ENCODE measurements at places on chromosomes 6 and 20.

GRCh38 chr6:142183351-142183750, 36.3 kb downstream of the VTA1 start:
- no peak for DNase-seq

- DNase-seq = no peak
These were observed 14.3 kb downstream of the ZBP1 start for GRCh38 chr20:57605878-57606277.

DNA sequence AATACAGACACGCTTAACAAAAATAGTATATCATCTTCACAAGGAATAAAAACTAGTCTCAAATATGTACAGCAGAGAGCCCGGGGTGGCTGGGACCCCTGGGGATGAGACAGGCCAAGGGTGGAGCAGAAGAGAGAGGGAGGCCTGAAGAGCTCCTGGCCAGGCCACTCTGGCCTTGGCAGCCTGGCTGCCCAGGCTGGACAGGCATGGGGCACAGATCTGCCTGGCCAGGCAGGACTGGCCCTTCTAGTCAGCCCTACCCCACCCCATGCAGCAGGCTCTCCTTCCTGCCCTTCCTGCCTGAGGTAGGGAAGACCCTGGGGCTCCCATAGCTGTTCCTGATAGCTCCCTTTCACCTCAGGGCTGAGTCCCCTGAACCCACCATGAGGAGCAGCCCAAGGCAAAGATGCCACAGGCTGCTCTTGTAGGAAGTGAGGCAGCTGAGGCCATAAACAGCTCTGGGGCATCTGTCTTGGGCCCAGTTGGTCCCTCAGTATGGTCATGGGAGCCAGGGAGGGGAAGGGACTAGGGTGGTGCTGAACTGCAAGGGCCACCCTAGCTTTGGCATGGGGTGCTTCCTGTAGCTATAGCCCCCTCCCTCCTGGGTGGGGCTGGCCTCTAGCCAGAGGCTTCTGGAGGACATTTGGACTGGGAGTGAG, 27.1 kb downstream of the COX4I2 start:
- DNase-seq = no peak

- DNase-seq = no peak
These were observed at the start of gene KCNQ5 for GRCh38 chr6:72621291-72622093. Gene KCNQ5, plus strand, starts transcription at chr6:72622064.

DNA sequence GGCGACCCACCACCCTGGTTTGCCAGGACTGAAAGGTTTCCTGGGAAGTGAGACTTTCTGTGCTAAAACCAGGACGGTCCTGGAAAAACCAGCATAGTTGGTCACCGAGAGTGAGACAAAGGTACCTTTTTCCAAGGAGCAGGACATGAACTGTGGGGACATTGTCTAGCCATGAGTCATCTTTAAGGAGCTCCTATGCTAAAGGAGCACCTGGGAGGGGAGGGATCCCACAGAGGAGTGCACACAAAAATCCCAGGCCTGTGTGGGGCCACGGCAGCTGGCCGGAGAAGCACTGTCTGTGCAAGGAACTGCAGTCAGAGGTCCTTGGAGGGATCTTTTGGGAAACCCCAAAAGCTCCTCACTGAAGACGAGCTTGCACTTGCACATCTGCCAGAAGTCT, 109.1 kb upstream of the PLEKHG1 start:
- peak; percentile 80 for DNase-seq

DNA sequence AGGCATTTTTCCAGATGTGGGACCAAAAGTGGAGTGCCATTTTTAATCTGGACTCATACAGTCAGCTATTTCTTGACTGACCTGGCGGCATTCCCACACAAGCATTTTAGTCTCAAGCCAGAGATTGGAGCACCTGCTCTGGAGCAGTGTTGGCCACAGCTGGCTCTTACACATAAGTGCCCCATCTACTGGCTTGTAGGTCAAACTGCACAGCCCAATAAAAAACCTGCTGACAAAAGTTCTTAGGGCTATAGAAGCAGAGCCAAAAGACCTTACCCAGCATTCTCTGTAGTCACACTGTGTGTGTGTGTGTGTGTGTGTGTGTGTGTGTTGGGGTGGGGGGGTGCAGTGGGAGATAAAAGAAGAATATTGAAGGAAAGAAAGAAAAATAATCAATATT, 38.6 kb upstream of the SENP6 start:
- DNase-seq = peak; percentile 36

- no peak for DNase-seq
These were observed 550.3 kb downstream of the QKI start for GRCh38 chr6:163964789-163965188.

DNA sequence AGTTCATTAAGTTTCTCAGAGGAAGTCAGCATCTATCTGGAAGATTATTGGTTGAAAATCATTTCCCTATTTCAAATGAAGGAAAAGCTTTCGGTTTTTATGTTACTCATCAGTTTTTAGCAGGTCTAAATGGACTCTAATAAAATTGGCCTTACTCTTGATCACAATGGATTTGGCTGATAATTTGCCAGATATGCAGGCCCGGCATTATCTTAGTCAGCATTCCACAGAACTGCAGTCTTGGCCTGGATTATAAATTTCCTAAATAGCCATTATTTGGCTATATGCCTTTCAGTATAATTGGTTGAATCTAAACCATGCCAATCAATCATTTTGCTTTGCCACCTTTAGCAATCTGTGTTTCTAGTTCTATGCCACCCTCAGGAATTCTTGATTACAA, 91.7 kb upstream of the KCNQ5 start:
- DNase-seq = no peak

DNA sequence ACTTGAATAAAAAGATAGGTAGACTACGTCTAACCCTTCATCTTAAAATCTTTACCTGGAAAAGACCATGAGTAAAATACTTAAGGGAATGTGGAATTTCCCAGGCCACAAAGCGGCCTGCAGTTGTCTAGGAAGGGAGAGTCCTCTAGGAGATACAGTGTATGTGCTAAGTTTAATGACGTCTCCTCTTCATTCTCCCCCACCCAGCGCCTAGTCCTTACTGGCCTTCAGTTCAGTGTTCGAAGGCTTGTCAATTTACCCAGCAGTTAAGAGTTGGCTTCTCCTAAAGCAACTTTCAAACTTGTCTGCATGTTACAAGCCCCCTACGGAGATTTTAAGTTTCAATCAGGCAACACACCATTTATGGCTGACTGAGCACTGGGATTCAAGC, 35.2 kb downstream of the HFE start:
- no peak for DNase-seq

DNA sequence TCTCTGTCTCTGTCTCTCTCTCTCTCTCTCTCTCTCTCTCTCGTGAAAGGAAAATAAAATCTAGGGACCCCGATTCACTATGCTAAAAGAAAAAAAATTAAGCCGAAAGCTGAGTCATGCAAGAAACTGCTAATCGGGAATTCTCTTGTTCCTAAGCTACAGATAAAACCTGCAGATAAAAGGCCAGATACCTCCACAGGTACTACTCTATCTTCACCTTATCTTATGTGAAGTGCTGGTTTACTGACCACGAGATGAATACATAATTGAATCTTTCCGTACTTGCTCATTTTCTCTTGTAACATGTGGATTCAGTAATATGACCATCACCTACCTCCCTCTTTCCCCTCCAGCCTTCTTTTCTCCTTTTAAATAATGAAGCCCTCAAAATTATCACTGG, 120.5 kb downstream of the RFX6 start:
- no peak for DNase-seq

DNA sequence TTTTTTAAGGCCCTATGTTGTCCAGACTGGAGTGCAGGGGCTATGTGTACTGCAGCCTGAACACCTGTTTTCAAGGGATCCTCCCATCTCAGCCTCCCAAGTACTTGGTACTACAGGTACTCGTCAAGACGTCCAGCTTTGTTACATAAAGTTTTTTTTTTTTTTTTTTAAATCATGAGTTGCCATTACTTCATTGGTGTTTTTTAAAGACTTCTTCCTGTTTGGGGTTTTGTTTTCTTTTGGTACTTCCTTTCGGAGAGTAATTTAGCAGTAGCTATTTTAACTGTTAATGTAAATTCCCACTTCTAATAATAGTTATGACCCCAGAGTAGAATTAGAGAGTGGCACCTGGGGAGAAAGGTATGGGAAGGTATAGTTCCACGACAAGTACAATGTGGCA, 10.5 kb downstream of the ZNFX1 start:
- DNase-seq = no peak

DNA sequence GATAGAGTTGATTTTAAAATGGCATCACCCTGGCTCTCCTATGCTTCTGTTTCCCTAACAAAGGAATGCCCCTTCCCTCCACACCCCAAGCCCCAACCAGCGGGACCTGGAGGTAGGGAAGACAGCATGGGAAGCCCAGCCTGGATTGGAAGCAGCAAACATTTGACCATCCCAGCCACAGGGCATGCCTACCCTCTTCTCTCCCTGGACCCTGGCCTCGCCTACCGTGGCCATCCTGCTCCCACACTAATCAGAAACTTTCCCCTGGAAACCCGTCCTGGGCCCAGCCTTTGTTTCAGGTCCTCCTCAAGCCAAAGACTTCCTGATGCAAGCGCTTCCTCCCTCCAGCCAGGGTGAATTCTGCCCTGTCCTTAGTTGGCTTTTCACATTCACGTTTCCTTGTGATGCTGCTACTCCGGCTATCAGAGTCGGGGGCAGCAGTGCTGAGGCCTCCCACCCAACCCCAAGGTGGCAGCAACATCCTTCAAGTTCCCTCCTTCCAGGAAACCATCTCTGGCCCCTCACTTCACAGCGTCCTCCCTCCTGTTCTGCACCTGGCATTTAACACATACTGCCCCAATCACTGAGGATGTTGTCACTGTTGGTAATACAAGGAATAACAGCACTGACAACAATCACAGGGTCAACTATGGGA, 18.2 kb upstream of the ANGPT4 start:
- DNase-seq = no peak

DNA sequence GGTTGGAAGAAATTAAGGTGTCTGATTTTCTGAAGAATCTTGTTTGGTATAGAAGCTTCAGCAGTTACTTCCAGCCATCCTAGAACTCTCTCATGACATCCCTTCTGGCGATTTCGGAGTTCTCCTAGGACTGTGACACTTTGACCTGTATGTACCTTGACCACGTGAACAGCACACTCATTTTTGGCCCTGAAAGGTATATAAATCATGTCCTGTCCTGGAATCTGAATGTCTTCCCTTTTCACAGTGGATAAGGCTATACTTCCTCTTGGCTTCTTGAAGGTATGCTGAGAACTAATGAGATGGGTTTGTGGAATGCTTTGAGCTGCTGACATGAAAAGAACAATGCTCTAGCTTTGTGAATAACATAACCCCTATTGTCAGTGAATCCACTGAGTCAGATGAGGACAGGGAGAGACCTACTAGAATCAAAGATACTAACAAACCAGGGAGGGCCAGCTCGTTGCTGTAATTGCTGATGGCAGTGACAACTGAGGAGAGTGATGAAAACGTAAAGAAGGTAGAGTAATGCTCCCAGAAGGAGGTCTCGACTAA, 6.0 kb upstream of the ZDHHC14 start:
- DNase-seq = no peak

GRCh38 chr6:50369996-50370395, 320.3 kb upstream of the DEFB112 start:
- DNase-seq = no peak

- no peak for DNase-seq
These were observed 201.6 kb upstream of the SGK1 start for GRCh38 chr6:134519465-134519864.

DNA sequence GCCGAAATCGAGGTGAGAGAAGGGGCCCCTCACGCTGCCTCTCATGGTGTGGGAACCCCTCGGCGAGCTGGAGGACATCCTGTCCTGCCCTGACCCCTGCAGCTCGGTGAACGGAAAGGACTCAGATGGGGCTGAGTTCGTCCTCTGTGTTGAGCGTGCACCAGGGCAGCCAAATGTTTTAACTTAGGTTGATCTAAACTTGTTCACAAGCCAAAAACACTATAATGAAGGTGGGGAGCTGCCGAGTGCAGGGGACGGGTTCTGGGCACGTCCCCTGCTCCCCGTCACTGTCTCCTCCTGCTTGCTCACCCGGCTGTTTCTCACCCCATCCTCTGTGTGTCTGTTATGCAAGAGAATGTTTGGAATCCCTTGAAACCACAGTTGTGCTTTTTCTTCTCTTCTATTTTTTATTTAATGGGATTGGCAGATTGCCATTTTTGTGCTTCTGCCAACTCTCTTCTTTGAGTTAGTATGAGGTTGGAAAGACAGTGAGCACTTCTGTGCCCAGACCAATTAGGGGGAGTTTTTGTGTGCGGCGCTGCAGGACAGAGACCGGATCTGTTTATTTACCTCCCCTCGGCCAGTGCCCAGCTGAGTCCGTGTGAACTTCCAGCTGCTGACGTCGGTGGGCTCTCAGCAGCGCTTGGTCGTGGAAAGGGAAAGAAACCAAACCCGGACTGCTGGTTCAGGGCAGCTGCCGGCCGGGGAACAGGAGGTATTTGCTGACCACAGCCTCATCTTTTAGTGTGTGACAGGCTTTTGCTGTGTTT, 158.1 kb downstream of the DTNBP1 start:
- DNase-seq = peak; percentile 35

DNA sequence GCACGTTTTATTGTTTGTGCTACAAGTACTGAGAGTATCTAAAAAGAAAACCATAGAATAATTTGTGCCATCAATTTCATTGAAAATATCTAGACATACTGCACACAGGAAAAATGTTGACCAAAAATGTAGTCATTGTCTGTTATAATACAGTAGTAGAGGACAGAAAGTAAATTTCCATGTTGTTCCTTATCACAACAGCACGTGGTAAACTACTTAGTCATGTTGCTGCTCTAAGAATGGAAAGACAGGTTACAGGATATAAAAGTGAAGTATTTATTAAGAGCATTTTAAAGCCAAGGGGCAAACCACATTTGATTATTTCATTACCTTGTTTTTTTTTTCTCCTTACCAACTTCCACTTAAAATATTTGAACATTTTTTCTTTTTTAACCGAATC, 89.0 kb upstream of the CEP85L start:
- DNase-seq = no peak

- DNase-seq = no peak
These were observed 29.0 kb downstream of the CTCFL start for GRCh38 chr20:57495978-57496377.

- no peak for DNase-seq
These were observed 101.0 kb upstream of the EDN1 start for GRCh38 chr6:12189150-12189549.

DNA sequence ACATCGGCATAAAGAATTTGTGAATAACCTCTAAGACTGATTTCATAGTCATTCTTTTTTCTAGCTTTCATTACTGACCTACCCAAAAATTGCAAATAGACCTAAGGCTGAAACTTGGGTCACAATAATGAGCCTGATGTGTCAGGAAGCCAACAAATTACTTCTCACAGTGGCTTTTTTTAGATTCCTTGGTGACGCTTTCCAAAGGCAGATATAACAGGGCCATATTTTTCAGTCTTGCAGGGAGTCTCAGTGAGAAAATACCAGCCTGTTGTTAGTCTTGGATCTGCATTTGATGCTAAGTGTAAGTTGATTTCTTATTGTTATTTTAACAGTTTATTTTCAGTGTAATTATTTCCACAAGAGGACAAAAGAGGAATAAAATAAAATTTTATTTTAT, 179.7 kb downstream of the KHDC1L start:
- DNase-seq = no peak

- DNase-seq = no peak
These were observed 126.9 kb downstream of the TRMT11 start for GRCh38 chr6:126113261-126113660.
